Umbilical cord (tissue), 2 donors: ENCODE measurements at places on chromosomes 3 and 15.

- peak; percentile 97 for DNase-seq
Measured at GRCh38 chr3:8500319-8500988, 1.2 kb upstream of the LMCD1 start.

- no peak for DNase-seq
Measured at GRCh38 chr15:83855956-83856355, 202.0 kb downstream of the ADAMTSL3 start.

DNA sequence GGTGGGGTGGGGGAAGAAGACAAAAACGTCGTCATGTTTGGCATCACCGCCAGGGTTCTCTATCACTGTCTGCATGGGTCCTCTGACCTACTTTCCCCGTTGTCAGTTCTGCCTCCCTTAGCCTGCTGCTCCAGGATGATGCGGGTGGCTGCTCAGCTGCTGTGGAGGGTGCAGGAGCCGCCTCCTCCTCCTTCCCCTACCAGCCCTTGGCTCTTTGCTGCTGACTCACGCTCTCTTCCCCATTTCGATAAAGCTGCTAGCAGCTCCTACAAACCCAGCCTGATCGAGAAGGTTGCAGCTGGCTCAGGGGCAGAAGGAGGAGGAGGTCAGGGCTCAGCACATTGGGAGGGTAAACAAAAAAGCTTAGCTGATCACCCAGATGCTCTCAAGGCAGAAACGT lies 49.5 kb upstream of the SEC13 start:
- DNase-seq, result peak; percentile 9

DNA sequence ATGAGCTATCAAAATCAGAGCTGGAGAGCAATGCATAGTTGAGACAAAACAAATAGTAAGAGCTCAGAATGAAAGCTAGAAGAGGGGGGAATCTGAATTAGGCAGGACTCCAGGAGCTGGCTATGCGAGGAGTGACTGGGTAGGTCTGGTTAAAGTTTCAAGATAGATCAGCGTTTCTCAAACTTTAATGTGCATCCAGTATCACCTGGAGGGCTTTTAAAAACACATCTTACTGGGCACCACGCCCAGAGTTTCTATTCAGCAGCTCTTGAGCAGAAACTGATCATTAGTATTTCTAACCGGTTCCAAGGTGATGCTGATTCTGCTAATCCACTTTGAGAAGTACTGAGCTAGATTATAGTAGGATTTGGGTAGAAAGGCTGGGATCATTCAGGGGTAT lies 96.2 kb upstream of the ACP3 start:
- DNase-seq, result no peak

DNA sequence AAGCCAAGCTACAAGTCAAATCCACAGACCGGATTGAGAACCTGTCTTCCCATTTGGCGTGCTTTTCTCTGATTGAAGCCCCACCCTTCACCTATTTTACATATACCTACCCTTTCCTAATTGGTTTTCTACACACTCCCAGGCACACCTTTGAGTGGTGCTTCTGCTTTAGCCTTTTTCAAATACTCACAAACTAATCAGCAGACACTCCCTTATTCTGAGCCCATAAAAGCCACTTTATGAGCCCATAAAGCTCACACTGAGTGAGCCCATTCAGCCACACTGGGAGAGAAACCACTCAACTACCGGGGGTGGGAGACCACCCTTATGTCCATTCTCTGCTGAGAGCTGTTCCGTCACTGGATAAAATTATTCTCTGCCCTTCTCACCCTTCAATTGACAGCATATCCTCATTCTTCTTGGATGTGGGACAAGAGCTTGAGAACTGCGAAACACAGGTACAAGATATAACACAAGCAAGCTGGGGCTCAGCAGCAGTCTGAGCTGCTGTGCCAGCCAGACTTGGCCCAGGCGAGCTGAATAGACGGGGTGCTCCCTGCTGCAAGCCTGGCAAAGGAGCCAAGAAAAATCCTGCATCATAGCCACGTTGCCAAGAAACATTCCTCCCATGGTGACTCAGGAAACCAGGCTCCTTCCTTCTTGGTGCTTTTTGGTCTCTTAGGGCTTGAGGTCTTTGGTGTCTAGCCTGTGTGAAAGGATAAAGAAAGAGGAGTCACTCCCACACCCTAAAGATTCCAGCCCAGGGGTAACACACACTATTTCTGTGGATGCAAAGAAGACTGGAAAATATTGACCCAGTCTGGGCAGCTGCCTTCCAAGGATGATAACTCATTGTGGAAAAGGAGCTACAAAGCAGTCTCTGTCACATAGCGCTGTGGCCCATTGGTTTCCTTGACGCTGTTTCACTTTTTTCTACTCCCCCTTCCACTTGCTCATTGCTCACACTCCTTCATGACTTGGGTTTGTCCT lies 609.7 kb downstream of the MCTP2 start:
- DNase-seq, result no peak

DNA sequence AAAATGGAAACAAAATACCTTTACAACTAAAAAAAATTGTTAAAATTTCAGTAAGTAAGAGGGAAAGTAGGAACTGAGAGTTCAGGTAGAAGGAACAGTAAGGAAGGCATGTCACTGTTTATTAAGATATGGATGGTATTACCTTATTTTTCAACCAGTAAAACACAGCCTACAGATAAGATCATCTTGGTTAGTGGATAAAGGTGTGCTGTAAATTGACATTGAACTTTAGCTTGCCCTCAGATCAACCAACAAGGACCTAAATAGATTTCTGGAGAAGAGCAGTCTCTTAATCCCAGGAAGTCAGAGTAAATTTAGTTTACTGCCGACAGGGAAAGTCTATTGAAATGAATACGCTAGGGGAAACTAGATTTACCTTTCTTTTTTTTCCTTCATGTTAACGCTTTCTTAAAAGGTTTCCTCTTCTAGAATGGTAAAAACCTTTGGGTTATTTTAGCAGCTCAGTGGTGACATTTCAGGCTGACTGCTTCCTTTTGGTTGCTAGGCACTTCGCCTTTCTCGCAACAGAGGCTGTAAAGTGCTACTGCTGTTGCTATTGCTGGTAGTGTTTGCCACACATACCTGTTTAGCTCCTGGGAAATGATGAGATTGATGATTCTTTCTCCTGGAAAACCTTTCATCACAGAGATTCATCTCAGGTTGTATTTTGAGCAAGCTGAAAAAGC lies 12.9 kb downstream of the DZIP3 start:
- no peak for DNase-seq

- no peak for DNase-seq
Measured at GRCh38 chr3:123099331-123100192, 32.7 kb downstream of the PDIA5 start.
